Activated naive CD4-positive, alpha-beta T cell (primary cell): ENCODE measurements at places on chromosomes 1 and 21.

- DNase-seq = no peak
These were observed 620.0 kb upstream of the B3GALT2 start for GRCh38 chr1:193806079-193807048.

DNA sequence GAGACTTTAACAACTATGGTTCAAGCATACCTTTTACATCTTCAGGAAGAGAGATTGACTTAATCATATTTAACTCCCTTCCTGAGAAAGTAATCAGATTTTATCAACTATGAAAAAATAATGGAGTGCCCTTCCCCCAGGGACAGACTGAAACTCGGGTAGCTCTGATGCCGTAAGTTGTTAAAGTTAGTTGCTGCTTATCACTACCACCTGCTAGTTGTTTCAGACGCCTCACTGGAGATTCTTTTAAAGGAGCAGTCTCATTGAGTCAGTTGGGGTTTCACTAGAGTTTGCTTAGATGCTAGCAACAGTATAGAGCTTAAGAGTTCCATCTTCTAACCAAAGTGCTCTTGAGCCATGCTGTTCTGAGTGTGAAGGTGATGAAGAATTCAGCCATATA is 17.0 kb upstream of the TRAF5 start:
- no peak for DNase-seq

DNA sequence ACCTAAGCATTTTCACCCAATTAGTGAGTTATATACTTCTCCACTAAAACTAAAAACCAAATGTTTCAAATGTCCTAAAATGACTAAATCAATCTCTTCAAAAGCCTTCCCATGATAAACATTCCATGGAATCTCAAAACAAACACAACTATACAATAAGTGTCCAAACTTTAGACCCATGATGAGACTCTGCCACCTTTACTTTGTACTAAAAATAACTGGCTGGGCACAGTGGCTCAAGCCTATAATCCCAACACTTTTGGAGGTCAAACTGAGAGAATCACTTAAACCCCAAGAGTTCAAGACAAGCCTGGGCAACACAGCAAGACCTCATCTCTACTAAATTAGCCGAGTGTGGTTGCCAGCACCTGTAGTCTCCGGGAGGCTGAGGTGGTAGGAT is 87.4 kb downstream of the EIF4G3 start:
- no peak for DNase-seq

GRCh38 chr1:41525891-41526587 is 41.6 kb upstream of the EDN2 start:
- DNase-seq = no peak

DNA sequence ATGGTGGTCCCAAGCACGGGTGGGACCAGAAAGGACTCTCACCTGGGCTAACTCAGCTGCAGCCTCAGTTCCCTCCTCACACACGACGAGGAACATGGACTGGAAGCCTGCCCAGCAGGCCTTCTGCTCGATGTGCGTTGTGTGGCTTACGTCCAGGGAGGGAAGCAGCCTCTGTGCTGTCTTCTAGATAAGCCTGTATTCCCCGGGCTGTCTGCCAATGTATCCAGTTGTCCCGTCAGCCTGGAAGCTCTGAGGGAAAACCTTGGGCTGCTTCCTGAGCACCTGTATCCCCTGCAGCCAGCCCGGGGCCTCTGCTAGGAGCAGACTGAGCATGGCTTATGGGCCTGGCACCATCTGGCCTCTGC is 10.5 kb downstream of the PCSK9 start:
- DNase-seq = no peak

DNA sequence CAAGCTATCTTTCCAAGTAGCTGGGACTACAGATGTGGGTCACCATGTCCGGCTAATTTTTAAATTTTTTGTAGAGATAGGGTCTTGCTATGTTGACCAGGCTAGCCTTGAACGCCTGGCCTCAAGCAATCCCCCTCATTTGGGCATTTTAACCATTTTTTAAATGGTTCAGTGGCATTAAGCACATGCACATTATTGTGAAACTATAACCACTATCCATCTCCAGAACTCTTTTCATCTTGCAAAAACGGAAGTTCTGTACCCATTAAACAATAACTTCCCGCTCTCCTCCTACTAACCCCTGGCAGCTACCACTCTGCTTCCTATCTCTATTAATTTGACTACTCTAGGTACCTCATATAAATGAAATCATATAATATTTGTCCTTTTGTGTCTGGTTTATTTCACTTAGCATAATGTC is 4.8 kb upstream of the IL6R start:
- no peak for DNase-seq
